Activated CD8-positive, alpha-beta T cell treated with anti-CD3 and anti-CD28 coated beads, Interleukin-2, amount 10 ng/mL, durations not matched to agents 7 days and 5 days (primary cell): ENCODE measurements at places on chromosomes 7 and 10. TPM values are rescaled to one million over a fixed set of nuclear protein-coding genes. Genes with fewer than 3 reads are reported as not detected.

GRCh38 chr7:75977743-75978142 is 16.7 kb downstream of the TMEM120A start:
- H3K4me3 ChIP-seq, result no peak overlapping the region
- H3K4me1 ChIP-seq, result no peaks in the 10 kb centered on the region
- DNase-seq, result no peak
- no peaks in the 10 kb centered on the region for H3K27me3 ChIP-seq

GRCh38 chr10:117443686-117444041 is 68.4 kb upstream of the PDZD8 start:
- H3K27ac ChIP-seq, result no peak overlapping the region
- no peaks in the 10 kb centered on the region for H3K27me3 ChIP-seq
- no peaks in the 10 kb centered on the region for H3K36me3 ChIP-seq
- H3K4me1 ChIP-seq, result no peaks in the 10 kb centered on the region
- no peak for DNase-seq

DNA sequence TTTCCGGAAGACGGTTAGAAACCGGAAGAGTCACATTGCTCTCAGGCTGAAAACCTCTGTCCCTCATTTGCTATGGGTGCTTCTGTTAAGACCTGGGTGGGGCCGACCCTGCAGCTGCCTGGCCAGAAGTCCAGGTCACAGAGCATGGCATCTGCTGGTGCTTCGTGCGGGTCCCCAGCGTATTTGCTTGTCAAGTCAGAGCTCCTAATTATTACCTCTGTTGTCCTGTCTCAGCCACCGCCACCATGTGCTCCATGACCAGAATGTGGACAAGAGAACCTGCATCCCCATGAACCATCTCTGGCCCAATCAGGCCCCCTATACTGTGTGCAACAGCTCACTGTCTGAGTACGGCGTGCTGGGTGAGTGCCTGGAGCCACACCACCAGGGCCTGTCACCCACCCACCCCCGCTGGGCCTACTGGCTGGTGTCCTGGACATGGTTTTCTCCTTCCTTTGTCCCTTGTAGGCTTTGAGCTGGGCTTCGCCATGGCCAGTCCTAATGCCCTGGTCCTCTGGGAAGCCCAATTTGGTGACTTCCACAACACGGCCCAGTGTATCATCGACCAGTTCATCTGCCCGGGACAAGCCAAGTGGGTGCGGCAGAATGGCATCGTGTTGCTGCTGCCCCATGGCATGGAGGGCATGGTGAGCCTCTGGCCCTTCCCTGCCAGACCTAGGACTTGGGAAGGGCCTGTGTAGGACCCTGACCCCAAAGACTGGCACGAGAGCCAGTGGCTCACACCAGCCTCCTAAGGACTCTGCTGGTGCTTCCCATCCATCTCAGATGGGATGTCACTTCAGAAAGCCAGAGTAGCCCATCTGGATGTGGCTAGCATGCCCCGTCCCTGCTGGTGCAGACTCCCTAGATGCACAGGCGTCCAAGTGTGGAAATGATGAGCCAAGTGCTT is 51.3 kb upstream of the ZMIZ2 start:
- no peaks in the 10 kb centered on the region for H3K4me1 ChIP-seq
- peaks cover 81% of the 10 kb centered on the region for H3K36me3 ChIP-seq
- DNase-seq, result no peak
- no peaks in the 10 kb centered on the region for H3K27me3 ChIP-seq
- no peak overlapping the region for H3K4me3 ChIP-seq

GRCh38 chr10:118241229-118242137 is 100.6 kb downstream of the FAM204A start:
- H3K4me1 ChIP-seq, result no peaks in the 10 kb centered on the region
- no peak overlapping the region for H3K27ac ChIP-seq
- H3K27me3 ChIP-seq, result peaks cover 36% of the 10 kb centered on the region
- H3K4me3 ChIP-seq, result no peak overlapping the region
- H3K36me3 ChIP-seq, result no peaks in the 10 kb centered on the region

DNA sequence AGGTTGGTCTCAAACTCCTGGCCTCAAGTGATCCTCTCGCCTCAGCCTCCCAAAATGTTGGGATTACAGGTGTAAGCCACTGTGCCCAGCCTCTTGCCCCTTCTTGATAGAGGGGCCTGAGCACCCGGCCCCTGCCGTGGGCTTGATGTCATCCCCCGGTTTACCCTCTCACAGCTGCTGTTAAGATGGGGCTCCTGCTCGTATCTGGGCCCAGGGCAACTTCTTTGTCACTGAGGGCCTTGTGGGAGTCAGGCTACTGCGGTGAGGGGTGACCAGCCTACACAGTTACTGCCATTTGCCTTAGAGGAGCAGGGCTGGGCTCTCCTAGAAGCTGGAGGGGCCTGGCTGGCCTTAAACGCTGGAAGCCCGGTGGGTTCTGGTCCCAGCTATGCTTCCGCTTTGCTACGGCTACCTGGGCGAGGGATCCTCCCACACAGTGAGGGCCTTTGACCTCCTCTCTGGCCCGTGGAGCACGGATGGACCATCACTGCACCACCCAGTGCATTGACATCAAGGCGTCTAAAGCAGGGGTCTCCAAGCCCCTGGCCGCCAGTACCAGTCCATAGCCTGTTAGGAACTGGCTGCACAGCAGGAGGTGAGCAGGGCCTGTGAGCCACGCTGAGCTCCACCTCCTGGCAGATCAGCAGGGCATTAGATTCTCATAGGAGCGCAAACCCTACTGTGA is 1.1 kb upstream of the TMEM130 start:
- DNase-seq, result no peak
- H3K27ac ChIP-seq, result no peak overlapping the region
- no peaks in the 10 kb centered on the region for H3K36me3 ChIP-seq
- H3K4me3 ChIP-seq, result peak overlapping the region; percentile 65

DNA sequence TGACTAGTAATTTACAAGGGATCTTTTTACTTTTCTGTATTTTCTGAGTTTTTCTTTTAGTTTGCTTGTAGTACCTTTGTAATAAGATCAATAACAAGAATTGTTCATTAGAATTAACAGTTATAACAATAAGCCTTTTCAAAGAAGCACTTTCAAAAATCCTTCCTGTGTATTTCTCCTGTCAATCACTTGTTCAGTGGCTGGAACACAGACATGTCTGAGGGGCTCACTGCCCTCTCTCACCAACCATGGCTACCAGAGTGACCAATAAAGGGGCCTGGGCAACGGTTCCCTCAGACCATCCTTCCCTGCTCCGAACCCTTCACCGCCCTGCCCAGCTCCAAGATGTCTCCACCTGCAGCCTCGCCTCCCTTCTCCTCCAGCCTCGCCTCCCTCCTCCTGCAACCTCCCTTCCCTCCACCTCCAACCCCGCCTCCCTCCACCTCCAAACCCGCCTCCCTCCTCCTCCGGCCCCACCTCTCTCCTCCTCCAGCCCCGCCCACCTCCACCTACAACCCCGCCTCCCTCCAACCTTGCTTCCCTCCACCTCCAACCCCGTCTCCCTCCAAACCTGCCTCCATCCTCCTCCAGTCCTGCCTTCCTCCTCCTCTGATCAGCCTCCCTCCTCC is 353.4 kb downstream of the TNS3 start:
- no peaks in the 10 kb centered on the region for H3K27me3 ChIP-seq
- no peak for DNase-seq
- H3K36me3 ChIP-seq, result no peaks in the 10 kb centered on the region
- H3K27ac ChIP-seq, result no peak overlapping the region

DNA sequence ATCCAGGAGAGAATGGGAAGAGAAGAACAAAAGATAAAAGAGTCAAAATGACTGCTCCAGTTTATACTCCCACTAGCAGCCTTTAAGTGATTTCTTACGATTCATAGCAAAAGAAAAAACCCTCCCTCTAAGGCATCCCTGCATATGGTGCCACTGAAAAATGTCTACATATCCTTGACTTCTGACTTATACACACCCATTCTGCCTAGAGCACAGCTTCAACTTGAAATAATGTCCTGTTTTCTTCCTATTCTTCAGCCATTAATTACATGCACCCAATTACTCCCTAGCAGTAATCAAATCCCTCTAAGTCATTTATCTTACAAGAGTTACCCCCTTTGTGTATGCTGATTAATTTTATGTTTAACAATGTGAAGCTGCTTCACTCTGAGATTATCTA is 393.5 kb downstream of the HTR7 start:
- H3K27me3 ChIP-seq, result no peaks in the 10 kb centered on the region
- no peaks in the 10 kb centered on the region for H3K36me3 ChIP-seq
- no peak overlapping the region for H3K27ac ChIP-seq
- DNase-seq, result no peak
- H3K4me1 ChIP-seq, result no peaks in the 10 kb centered on the region
- no peak overlapping the region for H3K4me3 ChIP-seq

DNA sequence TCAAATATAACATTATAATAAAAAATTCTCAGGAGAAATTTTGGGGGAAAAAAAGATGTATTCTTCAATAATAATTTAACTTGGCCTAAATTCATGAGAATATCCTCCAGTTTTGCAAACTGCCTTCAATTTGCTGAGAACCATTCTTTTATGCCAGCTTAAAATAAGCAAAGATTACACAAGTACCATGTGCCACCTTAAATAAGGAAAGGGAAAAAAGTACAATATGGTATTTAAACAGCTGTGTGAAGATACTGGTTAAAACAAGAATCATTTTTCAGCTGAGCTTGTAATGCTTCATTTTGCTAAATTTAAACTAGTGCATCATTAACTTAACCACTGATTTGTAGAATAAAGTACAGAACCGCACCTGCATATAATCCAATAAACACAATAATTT is 217.8 kb downstream of the LRRN3 start:
- H3K27ac ChIP-seq, result no peak overlapping the region
- no peaks in the 10 kb centered on the region for H3K27me3 ChIP-seq
- no peaks in the 10 kb centered on the region for H3K36me3 ChIP-seq
- no peak overlapping the region for H3K4me3 ChIP-seq

Gene RHOBTB1
- 0.05 TPM for total RNA-seq

Gene FGFR2
- total RNA-seq, result not detected

Gene ADCY1
- 0.21 TPM for total RNA-seq

Gene OR2A12
- total RNA-seq, result not detected

Gene MACROH2A2
- total RNA-seq, result 6.2 TPM
